Nucleus accumbens (tissue), 56 donors: ENCODE measurements at places on chromosomes 2 and 18.

DNA sequence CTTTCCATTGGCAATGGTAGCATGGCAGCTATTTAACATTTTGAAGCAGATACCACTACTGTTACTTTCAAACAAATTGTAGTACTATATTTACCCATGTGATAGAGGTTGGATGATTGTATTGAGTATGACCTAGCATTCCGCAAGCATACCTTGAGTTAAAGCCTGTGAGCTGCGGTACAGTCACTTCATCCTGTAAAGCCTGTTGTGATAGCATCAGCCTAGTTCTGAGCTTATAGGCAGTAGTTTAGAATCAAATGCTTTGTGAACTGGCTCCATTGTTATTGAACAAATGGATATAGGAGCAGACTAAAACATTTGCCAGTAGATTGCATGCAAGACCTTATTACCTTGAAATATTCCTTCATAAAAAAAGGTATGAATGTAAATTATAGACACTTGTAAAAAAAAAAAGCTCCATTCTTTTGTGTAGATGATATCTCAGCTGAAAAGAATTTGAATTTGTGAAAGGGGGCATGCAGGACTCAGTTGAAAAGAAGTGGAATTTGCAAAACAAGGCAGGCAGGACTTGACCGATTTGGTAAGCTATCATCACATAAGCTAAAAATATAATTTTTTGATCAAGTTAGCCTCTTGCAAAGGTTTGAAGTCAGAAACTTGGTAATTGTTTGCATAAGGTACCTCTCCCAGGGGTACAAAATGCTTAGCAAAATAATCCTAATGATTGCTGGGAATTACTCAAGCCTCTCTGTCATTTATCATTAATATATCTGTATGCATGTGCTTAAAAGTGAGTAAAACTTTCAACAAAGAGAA lies 138.5 kb upstream of the ITGA4 start:
- DNase-seq: no peak

GRCh38 chr2:238445409-238446190 lies 18.9 kb downstream of the ASB1 start:
- no peak for DNase-seq

DNA sequence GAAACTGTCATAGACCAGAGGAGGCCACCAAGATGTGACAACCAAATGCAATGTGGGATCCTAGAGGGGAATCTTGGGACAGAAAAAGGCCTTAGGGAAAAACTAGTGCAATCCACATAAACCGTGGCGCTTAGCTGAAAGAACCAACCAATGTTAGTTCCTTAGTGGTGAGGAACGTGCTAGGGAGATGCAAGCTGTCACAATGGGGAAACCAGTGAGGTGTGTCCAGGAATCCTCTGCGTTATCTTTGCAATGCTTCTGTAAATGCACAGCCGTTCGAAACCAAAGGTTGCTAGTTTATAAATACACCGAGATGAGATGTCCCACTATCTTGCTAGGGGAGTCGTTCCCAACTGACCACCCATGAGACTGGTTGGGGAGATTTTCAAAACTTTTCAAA lies 157.0 kb upstream of the ID2 start:
- DNase-seq: no peak

DNA sequence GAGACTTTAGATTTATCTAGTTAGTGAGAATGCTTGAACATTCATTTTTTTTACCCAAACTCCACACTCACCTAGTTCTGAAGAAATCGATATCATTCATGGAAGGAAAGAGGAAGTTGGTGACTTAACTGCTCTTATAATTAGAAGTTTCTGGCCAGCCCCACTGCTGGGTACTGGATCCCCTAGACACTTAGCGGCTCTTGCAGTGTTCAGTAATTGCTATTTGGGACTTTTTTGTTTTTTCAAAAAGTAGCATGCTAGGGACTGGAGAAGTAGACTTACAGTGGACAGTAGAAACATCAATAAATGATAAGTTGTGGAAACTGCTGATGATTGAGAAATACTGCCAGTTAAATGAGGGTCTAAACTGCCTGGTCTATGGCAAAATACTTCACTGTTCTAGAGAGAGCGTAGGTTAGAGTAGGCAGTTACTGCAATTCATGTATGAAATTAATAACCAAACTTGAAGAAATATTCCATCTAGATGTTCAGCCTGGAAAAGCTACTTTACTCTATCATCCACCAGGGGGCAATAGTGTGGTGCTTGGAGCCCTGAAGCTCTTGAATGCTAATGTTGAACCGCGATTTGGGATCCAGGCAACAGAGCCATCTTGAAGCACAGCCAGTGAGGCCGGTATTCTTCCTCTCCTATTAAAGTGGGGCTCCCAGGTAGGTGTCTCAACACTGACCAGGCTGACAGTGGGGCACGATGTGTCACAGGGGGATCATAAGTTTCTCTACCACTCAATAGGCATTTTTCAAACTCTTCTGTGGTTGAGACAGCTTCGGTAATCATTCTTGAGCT lies 146.1 kb upstream of the SESTD1 start:
- peak; percentile 23 for DNase-seq

DNA sequence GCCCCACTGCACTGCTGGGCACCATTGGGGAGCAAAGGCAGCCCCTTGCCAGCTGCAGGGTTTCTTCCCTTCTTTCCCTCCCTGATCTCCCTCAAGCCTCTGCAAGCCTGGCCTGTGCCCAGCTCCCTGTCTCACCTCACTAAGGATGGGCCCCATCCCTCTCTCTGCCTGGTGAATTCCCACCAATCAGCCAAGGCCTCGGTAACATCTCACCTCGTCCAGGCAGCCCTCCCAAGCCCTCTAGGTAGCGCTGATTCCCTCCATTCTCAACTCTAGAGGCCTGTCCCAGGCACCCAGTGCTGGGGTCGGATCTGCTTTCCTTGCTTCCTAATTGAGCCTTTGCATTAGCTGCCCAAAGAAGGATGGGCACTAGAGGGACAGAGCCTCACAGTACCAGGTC lies 63.0 kb downstream of the CELF4 start:
- DNase-seq: no peak

DNA sequence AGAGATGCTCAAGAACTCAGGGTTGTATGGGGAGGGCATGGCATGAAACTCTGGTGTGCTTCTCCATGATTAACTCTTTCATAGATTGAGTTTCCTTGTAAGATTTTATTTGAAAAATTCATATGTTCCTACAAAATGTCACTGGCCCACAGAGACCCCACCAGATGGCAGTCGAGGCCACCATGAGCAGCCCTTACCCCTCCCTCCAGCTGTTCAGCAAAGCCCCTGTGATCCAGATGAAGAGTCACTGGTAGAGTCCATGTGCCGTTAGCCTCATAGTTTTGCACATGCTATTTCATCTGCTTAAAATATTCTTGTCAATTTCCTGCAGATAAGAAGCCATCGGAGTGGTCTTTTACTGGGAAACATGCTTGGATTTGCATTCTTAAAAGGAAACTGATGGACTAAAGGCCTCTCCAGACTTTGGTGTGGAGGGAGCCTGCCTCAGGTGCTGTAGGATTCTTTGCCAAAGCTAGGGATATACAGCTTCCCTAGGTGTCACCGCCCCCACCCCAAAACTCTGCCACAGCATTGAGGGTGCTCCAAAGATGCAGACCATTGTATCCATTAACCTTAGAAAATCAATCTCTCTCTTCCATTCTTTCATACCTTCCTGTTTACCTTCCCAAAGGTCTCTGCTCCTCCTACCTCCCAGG lies 18.8 kb downstream of the ZNF385B start:
- no peak for DNase-seq

- no peak for DNase-seq
These were observed 12.8 kb upstream of the IHH start for GRCh38 chr2:219073413-219074129.

DNA sequence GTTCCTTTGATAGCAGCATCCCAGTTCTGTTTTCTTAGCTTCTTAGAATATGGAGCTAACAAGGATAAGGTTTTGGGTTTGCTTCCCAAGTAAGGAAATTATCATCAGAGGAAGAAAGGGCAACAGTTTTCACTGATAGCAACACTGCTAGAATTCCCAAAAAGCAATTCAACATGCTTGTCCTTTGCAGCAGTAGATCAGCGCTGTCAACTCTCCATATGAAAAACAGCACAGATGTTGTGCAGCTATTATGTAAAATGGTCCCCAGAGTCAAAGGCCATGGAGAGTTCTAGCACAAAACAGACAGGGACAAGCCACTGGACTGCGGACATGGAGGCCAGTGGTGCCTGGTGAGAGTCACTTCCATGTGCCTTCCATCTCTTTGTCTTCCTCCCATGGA lies 135.9 kb upstream of the RNF152 start:
- DNase-seq: no peak

DNA sequence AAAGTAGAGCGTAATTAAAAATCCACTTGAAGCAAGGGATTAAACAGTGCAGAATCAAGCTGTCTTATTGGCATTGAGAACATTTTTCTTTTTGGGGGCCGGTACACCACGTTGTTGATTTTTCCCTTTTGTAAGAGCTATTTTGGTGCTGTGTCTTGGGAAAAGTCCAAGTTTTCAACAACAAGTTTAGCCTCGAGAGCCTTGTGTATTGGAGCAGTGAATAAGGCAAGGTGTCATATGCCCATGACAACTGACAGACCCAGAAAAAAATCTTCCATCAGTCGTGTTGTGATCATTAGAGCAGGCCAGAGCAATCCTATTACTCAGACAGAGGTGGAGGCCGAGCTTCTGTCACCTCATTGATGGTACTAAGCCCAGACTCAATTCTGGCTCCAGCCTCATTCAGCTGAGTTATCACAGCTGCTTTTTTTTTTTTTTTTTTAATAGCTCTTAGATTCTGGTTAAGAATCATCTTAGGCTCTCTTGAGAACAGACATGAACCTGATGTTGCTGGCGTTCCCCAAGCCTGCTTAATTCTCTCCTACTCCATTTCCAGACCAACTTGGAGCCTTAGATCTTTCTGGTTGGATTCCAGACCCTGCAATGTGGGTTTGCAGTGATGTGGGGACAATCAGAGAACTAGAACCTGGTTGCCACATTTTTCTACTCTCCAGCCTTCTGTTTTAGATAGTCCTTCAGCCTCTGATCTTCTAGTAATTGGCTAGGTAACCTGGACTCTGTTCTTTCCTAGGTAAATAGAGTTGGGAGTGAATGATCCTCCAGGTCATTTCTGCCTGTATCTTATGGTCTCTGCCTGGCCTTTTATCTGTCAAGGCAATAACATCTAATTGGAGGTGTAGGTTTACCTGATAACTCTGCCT lies 43.1 kb downstream of the MOGAT1 start:
- DNase-seq: no peak

DNA sequence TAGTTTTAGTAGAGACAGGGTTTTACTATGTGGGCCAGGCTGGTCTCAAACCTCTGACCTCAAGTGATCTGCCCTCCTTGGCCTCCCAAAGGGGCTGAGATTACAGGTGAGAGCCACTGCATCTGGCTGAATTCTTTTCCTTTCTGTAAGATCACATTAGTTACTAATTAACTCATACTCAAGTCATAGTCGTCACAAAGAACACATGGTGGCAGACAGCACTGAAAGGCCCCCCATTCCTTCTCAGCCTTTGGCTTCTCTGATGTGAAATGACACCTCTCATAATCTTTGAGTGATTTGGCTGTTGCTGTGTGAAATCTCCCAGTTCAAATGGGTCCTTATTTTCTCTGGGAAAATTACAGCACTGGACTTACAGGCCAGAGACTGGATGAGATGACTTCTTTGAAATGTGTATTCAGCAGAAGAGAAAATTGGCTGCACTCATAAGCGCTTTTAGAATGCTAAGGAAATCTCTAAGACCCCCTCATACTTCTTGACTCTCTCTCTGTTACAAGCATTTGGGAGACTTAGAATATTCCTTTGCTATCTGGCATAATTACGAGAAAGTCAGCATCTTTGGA lies 764.8 kb downstream of the RNF144A start:
- DNase-seq: no peak

DNA sequence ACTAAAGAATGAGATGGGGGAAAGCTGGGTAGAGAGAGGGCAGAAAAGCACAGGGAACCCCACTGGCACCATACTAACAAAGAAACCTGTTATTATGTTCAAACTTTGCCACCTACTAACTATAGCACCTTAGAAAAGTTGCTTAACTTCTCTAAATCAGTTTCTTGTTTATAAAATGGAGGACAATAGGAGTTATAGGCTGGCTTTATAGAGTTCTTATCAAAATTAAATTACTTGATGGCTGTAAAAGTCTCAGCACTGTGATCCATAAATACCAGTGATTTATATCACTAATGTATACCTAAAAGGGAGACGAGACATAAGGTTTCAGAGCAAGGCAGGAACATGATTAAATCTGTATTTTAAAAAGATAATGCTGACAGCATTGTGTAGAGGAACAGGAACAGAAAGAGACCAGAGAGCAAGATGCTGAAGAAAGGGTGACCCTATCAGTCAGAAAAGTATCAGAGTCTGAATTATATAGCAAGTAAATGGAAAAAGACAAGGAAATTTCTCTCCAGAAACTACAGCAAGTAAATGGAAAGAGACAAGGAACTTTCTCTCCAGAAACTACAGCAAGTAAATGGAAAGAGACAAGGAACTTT lies 29.1 kb downstream of the PRKD3 start:
- DNase-seq: no peak

DNA sequence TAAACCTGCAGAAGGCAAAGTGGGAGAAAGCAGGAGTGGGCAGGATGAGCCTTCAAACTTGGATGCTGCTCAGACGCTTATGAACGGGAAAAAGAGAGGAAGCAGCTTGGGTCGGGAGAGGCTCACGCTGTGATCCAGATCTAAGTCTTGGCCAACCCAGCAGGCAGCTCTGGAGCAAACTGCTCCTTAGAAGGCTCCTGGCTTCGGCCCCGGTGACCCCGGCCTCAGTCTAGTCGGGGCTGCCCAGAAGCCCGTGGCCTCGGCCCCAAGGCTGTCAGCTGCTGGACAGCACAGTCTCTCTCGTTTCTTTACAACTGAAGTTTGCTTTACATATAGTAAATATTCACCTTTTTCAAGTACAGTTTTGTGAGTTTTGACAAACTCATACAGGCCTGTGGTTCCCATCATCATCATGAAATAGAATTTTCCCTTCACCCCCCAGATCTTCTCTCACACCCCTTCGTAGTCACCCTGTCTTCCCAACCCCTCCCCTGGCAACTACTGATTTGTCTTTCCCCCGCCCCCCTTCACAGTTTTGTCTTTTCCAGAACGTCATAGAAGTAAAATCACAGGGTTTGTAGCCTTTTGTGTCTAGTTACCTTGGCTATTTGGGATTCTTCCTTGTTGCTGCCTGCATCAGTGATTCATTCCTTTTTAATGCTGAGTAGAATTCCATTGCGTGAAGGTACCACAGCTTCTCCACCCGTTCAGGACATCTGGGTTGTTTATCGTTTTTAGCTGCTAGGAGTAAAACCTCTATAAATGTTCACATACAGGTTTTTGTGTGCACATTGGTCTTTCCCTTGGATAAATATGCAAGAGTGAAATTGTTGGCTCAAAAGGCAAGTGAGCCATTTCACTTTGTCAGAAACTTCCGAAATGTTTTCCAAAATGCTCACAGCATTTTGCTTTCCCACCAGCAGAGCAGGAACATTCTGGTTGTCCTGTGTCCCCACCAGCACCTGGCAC lies 35.1 kb downstream of the MYO7B start:
- no peak for DNase-seq

DNA sequence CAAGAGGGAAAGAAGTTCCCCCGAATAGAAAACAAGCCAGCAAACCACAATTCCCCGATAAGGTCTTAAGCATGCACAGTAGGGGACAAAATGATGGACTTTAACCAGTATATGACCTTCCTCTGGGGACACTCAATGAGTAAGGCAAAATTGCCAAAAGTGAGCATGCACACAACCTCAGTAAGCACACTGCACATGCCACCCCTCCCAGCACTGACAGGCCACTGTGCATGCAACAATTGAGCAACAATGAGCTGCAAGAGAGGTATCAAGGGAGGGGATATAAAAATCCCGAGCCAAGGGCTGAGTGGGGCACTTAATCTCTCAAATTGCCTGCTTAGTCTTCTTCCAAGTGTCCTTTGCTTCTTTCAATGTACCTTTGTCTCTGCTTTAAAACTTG lies 935.8 kb upstream of the SLC39A10 start:
- no peak for DNase-seq

- no peak for DNase-seq
These were observed 254.8 kb downstream of the CYP26B1 start for GRCh38 chr2:71892896-71893295.
